ENCODE measurements at places on chromosomes 16 and 17.
A peak's percentile ranks its signal among the peaks of the same experiment; 100 is the strongest.

DNA sequence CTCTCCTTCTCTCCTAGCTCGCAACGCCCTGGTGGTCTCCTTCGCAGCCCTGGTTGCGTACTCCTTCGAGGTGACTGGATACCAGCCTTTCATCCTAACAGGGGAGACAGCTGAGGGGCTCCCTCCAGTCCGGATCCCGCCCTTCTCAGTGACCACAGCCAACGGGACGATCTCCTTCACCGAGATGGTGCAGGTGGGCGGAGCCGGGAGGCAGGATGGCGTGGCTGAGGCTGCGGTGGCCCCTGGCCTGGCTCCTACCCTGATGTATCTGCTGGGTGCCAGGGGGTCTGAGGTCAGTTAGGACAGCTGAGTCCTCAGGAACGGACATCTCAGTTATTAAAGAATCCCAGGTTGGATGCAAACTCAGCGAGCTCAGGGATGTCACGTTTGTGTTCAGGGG lies 16.7 kb downstream of the SLC26A11 start:
- DNase-seq: no peak

DNA sequence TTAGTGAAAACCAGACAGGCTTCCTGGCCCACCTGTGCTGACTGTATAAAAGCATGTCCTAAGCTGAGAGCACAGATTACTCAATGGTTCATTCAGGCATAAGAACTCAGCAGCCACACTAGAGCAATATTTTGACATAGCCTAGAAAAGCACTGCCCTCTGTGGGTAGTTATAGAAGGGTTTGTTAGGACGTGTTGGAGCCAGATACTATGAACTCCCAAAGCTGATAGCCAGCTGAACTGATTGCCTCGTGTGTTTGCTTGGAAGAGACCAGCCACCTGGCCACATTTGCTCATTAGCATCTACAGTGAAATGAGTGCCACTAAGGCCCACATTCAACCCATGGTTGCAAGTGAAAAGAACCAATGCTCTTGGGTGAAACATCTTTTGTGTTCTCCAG lies 30.8 kb upstream of the ABCA5 start:
- DNase-seq: no peak

DNA sequence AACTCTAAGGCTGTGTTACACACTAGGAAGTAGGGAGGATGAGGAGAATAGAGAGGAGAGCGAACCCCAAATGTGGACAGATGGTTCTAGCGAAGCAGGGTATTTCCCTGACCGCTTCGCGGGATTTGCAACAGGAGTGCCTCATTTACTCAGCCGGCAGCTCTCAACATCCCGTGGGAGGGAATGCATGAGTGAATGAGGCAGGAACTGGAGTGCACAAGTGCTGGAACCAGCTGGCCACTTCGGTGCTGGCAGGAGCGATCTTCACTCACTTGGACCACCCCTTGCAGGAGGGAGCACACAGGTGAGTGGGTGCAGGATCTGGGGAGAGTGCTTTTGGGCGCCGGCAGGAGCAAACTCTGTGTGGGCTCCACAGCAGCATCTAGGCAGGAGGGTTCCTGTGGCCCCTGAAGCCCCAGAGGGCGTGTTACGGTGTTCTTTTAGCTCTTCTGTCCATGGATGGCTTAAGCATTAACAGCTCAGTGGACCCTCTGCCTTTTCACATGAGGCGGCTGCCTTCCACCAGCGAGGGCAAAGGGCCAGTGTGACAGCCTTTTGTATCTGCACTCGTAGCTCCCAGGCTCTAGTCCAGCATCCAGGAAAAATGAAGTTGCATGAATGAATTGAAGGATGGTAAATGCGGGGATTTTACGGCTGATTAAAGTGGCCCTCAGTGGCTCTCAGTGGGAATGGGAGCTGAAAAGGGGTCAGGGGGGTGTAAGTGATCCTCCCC lies 17.4 kb upstream of the ZNHIT3 start:
- no peak for DNase-seq

- DNase-seq: no peak
Measured at GRCh38 chr17:55450232-55450825, 28.7 kb upstream of the MMD start.

DNA sequence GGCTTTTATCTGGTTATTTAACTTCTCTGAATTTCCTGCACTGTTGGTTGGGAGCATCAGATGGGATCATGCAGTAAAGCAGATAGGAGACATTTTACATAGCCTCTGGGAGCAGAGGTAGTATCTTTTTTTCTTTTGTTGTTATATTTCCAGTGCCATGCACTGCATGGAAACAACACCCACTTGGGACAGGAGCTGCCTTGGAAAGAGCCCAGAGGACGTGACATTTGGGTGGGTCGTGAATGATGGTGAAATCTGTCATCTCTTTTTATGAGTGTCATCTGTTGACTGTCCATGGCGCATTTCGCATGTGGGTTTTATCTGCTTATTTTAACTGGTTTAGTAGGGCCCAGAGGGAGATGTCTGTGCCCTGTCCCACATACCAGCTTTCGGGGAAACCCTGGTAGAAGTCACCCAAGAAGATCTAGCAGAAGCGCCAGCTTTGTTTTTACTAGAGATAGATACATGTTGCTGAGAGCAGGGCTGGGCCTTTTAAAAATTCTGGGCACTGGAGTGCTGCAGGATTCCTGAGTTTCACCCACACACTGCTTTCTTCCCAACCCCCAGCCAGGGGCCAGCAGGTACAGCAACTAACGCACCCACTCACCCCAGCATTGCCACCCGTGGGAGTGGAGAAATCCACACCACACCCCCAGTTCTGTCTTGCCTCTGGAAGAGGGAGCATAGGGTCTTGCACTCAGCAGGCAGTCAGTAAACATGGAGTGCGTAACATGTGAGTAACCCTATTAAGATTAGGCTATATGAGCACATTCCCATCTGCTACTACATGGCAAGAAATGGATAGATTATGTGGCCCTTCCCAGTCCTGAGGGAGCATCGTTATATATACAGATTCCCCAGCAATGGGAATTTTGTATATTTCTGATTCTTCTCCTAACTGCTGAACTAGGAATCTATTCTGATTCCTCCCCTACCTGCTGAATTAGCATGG lies 8.4 kb upstream of the TERF2 start:
- no peak for DNase-seq

GRCh38 chr16:17222871-17223401 lies 247.8 kb downstream of the XYLT1 start:
- DNase-seq: no peak

- DNase-seq: no peak
Measured at GRCh38 chr16:79066561-79066960, 534.0 kb downstream of the MAF start.

DNA sequence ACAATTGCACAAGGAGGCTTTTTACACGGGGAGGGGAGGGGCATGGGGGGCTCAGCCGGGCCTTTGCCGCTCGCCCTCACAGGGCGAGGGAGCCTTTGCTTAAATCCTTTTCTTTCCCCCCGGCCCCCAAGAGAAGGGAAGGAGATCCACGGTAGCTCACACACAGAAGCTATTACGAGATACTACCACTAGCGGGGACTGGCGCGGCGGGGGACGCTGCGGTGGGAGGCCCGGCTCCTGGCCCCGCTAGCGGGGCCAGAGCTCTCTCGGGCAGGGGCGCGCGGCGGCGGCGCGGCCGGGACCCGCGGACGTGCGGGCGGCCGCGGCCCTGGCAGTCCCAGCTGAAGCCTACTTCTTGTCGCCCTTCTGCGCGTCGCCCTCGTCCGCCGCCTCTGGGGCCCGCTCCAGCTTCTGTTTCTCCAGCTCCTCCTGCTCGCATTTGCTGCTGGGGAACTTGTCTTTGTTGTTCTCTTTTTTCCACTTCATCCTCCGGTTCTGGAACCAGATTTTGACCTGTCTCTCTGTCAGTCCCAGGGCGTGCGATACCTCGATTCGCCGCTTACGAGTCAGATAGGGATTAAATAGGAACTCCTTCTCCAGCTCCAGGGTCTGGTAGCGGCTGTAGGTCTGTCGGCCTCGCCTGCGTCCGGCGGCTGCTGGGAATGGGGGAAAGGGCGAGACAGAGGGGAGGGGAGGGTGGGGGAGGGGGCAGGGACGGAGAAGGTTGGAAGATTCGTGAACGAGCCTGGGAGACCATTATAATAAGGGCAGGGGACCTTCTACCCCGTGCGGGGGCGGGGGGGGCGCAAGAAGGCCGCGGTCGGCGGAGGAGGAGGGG lies 2.0 kb downstream of the HOXB8 start:
- no peak for DNase-seq

DNA sequence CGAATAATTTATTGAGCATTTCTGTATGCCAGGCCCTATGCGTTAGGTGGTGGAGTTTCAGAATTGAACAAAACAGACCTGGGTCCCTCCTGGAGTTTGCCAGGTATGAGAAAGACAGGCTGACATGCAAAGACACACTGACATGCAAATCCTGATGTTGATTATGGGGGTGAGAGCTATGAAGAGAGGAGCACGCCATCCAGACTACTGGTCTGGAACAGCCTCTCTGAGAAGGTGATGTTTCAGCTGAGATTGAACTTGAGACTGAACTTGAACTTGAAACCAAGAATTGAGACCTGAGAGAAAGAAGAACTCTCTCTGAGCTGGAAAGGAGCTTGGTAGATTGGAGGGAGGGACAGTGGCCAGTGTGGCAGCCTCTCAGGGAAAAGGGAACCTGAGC lies 14.2 kb upstream of the CACNG4 start:
- DNase-seq: no peak

- DNase-seq: peak; percentile 22
Measured at GRCh38 chr17:29154516-29155226, 25.5 kb downstream of the MYO18A start.

DNA sequence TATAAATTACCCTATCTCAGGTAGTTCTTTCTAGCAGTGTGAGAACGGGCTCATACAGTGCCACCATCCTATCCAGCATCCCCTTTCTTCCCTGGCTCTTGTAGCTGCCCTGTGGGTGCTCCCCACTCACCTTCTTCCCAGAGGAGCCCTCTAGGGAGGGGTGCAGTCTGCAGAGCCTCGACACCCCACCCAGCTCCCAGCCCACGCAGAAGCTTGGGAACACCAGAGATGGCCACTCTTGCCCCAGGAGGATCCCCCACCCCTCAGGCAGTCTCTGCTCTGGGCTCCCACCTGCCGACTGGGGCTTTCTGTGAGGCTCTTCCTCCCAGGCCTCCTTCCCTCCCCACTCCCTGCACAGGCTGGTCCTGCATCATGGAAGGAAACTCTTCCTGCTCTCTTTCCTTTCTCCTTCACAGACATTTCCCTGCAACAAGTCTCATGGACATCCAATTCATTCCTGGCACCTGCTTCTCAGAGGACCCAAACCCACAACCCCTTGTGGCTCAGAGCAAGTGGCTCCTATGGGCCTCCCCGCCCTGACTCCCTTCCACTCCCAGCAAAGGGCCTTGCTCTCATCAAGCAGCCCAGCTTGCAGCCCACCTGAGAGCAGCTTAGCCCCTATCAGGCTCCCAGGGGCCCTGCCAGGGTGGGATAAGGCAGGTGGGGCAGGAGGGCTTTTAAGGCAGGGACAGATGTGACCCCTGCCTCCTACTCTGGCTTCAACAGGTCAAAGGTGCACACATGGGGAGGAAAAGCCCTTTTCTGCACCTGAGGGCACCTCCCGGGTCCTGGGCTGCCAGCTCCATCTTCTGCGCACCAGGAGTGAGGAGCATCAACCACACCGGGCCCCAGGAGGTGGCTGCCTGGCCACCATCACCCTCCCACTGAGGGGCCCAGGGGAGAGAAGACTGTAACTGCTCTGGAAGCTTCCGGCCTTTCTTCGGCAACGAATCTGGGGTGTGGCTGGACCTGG lies 263.8 kb upstream of the TNRC6C start:
- no peak for DNase-seq

GRCh38 chr16:86384980-86385379 lies 125.3 kb upstream of the FOXF1 start:
- no peak for DNase-seq

DNA sequence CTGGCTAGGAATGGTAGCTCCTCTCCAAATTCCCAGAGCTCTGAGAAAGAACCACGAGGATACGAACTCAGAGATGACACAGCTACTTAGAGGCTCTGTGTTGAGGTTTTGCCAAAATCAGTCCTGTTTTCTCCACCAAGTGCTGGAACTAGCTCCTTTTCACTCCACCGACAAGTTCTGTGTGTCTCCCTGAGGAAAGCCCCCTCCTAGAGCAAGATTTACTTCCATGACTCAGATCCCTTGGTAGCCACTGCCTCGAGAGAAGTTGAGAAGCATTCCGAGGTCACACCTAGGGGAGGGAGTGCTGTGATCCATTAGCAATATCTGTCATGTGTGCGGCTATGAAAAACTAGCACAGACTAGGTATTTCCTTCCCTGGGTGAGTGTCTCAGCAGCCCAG lies 30.6 kb downstream of the IL21R start:
- no peak for DNase-seq

DNA sequence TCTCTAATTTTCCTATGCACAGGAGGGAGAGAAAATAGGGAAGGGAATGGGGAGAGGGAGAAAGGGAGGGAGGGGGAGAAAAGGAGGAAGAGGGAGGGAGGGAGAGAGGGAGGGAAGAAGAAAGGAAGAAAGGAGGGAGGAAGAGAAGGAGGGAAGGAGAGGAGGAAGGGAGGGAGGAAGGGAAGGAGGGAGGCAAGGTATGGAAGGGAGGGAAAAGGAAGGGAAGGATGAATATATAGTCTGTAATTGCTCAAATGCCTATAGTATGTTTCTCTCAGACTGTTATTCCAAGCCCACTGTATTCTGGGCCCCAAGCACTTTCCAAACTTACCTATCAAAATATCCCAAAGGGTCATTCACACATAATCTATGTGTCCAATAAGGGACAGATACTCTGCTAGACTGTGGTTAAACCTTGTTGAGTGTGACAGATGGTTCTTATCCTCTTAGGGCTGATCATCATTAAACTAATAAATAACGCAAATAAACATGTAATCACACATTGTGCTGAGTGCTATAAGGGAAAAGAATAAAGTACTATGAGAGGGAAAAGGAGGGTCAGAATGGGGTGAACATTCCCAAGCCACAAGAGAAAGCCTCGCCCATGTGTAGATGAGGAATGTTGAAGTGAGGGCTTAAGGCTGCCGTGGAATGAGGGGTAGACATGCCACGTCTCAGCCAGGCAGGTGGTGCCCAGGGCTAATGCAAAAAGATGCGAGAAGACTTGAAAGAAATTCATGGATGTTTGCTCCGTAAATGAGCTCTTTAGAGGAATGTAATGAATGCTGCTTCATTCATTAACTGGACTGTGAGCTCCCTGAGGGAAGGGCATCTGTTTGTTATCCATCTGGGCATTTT lies 30.6 kb downstream of the ASIC2 start:
- DNase-seq: no peak
